ENCODE measurements at places on chromosomes 7 and 10.

DNA sequence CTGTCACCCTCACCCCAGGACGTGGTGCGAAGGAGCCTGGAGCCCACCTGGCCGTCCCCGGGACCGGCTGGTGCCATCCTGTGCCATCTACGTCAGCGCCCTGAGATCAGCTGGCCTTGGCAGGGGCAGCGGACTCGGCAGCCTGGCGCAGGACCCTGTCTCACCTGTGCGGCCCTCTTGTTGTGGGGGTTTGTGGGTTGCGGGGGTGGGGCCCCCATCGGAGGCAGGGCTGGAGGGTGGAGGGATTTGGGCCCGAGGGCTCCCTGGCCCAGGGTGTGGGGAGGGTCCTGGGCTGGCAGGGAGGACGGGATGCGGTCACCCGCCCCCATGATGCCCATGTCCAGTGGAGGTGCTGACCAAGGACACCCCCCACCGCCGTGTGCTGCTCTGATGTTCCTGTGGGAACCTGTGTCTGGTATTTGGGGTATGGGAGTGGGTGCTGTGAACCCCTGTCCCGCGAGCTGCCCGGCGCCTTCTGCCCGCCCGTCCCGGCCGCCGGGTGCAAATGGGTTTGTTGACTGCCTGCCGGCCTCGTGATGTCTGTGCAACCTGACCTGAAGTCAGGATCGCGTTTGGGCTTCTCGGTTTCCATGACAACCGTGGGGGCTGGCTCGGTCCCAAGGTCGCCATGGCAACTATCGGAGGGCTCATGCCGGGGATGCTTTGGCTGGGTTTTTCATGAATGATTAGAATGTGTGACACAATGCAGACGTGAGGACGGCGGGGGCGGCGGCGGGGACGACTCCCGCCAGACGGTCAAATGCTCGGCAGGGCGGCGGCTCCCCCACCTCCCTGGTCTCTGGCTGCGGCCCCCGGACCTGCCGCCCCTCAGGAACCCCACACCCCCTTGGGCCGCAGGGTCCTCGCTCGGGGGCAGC is 7.3 kb downstream of the MAFK start:
- no peak for DNase-seq

DNA sequence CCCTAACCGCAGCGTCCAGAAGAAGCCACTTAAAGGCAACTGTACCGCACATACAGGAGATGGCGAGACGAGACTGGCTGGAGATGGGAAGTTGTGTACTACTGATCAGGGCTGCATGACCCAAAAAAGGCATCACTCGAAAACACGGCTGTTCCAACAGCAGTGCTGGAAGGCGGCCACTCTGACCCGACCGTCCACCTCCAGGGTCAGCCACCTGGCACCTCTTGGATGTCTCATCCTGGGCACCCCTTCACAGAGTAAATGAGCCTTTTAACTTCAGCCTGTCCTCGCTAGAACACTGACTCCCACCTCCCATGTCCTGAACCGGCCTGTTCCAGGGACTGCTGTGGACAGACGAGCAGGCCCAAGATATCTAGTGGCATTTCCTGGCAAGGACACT is 180.7 kb downstream of the DIP2C start:
- DNase-seq: no peak

- no peak for DNase-seq
Observed at GRCh38 chr7:26603631-26604030, 260.8 kb downstream of the SKAP2 start.

- DNase-seq: no peak
Observed at GRCh38 chr7:909358-910329, 33.3 kb downstream of the GET4 start.

GRCh38 chr10:132994185-132994796 is 51.9 kb upstream of the CFAP46 start:
- no peak for DNase-seq

DNA sequence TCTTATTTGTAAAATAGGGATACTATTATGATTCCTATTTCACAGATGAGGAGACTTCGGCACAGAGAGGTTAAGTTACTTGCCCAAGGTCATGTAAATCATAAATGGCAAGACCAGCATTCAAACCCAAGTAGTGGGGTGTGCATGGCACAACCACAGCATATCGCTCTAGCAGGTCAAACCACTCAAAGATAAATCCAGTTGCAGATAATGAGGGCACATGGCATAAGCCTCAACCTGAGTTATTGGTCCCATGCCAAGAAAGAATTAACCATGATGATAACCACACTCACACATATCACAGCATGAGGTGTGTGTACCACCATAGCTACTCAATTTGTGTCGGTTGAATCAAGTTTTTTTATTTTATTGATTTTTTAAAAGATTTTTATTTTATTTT is 180.5 kb downstream of the CREB5 start:
- no peak for DNase-seq

- DNase-seq: no peak
Observed at GRCh38 chr7:4836206-4836661, 25.6 kb downstream of the PAPOLB start.

DNA sequence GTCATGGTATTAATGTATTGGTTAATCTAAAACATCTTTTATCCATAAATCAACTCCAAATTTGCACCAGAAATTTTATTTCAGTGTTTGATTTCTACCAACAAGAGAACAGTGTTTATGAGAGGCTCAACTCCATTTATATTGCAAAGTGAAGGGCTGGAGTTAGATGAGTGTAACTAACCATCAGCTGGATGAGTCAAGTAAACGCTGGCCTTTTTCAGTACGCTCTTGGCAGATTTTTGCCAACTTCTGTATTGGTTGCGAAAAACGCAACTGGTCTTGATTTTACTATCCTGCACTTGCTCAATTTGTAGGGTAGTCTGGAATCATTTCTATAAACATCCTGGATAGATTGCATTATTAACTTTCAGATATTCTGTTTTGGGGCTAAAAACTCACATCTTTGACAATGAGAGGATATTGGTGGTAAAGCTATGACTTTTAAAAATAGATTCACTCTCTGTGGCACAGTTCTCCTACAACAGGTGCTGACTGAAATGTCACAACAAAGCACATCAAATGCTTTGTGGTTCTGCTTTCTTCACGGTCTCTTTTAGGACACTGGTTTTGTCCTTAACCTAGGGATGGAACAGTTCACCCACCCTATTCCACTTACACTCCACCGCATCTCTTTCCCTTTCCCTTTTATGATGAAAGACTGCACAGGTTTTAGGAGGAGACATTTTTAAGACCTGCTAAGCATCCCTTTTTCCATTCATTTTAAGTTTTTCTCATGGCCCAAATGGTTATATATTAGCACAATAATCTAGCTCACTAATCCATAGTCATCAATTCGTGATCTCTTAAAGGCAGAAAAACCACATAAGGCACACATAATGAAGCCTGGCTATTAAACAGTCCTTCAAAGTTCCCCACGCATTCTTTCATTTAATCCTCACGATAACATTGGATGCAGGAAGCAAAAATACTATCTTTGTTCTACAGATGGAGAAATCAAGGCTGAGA is 12.8 kb downstream of the CACNA2D1 start:
- DNase-seq: no peak

- no peak for DNase-seq
Observed at GRCh38 chr10:129029851-129030602, 437.0 kb upstream of the MGMT start.

GRCh38 chr10:1329622-1330021 is 273.4 kb downstream of the WDR37 start:
- DNase-seq: no peak

DNA sequence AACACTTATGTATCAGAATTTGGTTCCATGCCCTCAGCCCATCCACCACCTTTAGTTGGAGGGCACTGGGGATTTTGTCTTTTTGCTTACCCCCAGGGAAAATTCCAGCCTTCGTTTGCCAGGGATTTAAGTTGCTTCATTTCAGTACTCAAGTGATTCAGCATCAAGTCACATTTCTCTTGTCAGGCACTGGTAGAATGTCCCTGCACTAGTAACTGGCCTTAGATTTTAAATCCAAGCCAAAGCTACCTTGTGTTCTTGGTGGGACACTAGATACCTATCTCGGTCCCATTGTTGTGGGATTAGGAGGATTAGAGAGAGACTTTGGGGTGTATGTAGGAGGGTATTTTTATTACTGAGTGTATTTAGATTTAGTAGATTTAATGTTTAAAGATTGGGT is 613.1 kb downstream of the SUGCT start:
- DNase-seq: no peak

GRCh38 chr7:86091369-86091768 is 552.3 kb upstream of the GRM3 start:
- DNase-seq: no peak

- no peak for DNase-seq
Observed at GRCh38 chr10:8043569-8044306, 10.8 kb upstream of the GATA3 start.

DNA sequence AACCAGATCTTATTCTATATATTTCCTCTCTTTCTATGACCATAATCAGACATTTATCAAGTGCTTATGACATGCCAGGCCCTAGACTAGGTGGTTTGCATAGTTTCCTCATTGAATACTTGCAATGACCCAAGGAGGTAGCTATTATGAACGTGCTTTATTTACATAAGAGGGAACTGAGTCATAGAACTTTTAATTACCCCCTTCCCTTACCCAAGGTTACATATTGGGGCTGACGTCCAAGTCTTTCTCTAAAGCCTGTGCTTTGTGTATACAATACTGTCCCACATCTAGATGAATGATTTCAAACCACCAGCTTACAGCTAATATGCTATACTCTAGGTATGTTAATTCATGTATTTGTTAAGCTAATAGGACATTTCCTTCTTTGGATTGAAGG is 91.9 kb upstream of the NPY start:
- no peak for DNase-seq

- DNase-seq: no peak
Observed at GRCh38 chr10:120221873-120222485, 235.0 kb upstream of the PLPP4 start.

DNA sequence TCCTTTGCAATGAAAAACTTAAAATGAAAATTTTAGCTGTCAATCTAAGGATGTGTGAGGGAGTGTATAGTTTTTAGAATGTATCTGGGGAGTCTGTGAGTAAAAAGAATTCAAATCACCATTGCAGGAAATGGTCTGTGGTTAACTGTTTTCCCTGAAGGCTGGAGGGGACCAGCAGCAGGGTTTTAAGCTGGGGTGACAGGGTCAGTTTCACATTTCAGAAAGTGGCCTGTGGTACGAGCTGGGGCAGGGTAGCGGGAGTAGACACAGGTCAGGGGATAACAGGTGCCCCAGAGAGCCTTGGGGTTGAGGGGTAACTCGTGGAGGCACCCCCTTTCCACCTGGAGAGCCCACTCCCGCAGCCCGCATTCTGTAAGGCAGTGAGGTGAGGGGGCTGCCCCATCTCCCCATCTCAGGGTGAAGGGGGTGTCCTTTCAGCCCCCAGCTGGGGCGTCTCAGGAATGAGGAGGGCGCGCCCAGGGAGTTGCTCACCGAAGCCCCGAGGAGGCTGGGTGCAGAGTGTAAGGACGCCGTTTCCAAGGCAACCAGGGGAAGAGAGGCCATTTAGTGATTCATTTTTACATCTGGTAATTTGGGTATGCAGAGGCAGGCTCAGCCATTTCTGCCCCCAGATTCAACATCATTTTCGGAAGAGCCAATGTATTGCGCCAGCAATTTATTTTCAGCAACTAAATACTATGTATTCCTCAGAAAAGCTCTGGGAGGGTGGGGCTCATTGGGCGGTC is 168.9 kb downstream of the SLIT1 start:
- no peak for DNase-seq

DNA sequence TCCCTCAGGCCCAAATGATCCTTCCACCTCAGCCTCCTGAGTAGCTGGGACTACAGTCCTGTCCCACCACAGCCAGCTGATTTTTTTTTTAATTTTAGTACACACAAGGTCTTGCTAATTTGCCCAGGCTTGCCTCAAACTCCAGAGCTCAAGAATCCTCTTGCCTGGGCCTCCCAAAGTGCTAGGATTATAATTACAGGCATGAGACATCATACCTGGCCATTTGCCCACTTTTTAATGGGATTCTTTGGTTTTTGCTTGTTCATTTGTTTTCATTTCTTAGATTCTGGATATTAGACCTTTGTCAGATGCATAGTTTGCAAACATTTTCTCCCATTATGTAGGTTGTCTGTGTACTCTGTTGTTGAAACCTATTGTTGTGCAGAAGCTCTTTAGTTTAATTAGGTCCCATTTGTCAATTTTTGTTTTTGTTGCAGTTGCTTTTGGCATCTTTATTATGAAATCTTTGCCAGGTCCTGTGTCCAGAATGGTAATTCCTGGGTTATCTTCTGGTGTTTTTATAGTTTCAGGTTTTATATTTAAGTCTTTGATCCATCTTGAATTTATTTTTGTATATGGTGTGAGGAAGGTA is 95.2 kb downstream of the GLCCI1 start:
- DNase-seq: no peak

GRCh38 chr10:103881416-103882284 is 26.3 kb upstream of the SH3PXD2A start:
- no peak for DNase-seq

DNA sequence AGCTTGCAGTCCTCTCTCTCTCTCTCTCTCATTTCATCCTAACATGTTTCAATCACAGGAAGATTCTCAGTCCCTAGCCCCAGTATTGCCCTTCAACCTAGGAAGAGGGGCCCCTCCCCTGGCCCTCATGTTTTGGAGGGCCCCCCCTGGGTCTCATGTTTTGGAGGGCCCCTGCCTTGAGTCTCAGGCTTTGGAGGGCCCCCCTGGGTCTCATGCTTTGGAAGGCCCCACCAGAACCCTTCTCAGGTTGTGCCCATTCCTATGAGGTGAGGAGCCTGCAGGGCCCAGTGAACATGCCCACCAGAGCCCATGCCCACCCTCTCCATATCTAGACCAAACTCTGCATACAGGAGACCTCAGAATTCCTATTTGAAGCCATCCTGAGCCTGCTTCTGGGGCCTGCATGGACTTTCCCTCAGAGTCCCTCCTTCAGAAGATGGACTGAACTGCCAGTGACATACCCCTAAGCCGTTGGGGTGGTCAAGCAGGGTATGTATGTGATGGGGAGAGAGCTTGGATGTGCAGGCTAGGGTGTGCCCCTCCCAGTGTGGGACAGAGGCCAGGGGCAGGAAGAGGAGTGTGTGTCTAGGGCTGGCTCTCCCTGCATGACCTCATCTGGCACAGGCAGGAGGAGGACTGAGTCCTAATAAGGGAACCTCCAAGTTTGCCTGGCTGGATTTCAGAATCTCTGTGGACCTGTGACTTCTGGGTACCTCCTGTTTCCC is 8.1 kb upstream of the VDAC2 start:
- no peak for DNase-seq

- no peak for DNase-seq
Observed at GRCh38 chr7:43220250-43220649, 107.8 kb downstream of the HECW1 start.

- no peak for DNase-seq
Observed at GRCh38 chr7:123752534-123752933, 3.7 kb upstream of the WASL start.

DNA sequence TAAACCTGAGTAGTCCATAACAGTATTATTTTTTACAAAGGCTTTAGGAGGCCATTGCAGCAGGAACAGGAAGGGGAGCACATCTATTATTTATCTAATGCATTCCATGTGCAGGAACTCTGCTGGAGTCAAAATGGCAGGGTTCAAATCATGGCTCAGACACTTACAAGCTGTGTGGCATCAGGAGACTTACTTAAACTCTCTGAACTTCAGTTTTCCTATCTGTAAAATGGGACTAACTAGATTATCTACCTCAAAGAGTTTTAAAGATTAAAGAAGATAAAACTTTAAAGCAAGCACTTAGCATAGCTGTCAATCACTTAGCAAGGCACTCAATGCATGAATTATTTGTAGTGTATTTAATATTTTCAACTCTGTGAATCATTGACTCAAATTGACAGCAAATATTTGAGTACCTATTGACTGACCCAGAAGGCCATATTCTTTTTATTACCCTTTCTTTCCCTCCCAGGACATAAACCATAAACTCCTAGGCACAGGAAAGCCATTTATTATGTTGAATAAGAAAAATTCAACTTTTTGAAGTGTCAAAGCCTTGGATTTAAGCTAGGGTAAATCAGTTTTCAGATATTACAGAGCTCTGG is 115.8 kb upstream of the FAM204A start:
- DNase-seq: no peak

Data from activated CD8-positive, alpha-beta memory T cell treated with anti-CD3 and anti-CD28 coated beads for 4 hours (primary cell).